CD4-positive, alpha-beta T cell treated with Interleukin-10 for 1 hour (primary cell): ENCODE measurements at places on chromosomes 1 and 21.
A peak's percentile ranks its signal among the peaks of the same experiment; 100 is the strongest.

DNA sequence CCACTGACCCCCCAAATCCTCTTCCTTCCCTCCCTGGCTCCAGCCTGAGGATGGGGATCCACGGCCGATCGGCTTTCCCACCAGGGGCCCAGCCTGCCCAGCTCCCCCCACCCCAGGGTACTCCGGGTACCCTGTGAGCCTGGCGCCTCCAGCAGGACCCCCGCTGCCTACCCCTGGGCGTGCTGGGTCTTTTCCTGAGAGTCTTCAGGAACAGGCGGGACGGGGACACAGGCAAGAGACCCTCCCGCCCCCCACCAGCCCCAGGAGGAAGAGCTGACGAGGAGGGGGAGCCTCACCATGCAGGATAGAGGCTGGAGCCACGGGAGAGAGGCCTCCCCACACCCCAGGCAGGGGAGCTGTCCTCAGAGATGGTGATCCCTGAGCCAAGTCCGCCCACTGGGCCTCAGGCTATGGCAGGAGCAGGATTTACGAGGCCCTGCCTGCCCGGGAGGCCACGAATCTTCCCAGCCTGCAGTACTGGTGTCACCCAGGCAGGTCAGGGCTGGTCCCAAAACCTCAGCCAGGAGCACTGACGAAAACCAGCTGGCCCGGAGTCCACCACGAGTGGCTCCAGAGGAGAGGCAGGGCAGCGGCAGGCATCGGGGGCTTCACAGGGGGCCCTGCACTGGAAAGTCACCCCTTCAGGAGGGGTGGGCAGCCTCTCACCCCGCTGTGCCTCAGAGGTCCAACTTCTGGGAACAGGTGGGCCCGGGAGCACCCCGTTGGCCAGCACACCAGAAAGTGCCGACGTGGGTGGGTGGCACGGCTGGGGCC lies 58.0 kb downstream of the MEGF6 start:
- no peak for DNase-seq

DNA sequence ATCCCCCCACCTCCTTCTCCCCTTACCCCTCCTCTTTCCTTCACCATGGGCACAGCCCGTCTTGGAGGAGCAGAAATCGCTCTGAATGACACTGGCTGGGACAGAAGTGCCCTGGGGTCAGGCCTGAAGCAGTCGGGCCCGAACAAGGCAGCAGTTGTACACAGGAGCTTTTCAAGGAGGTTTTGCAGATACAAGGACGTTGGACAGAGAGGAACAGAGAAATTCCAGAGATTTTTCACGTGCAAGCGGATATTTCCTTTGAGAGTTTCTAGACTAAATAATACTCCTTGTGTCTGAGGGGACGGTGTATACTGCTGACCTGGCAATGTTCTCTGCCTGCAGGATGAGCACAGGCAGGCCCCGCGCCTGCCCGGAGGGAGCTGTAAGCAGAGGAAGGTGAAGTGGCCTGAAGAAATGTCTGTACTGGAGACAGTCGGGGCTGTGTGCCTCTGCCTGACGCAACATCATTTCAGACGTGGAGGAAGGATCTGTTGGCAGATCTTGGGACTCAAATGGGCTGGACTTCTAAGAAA lies 95.3 kb upstream of the SLC25A33 start:
- no peak for DNase-seq

- no peak for DNase-seq
Observed at GRCh38 chr1:216580538-216581057, 142.6 kb downstream of the ESRRG start.

DNA sequence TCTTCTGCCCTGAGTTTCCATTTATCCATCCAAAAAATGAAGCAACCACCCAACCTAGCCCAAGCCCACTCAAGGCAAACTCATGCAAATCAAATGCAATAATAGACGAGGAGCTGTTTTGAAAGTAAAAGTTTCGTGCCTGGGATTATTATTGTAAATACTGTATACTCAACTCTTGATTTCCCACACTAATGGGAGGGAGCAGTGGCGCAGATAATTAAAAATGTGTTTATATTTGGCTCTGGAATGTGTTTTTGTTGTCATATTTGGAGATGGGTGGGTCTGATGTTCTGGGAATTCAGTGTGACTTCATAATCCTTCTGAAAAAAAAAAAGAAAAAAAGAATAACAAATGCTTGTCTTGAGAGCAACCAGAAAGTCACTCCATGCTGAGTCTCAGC lies 52.5 kb downstream of the KLHDC7A start:
- no peak for DNase-seq

- DNase-seq: no peak
Observed at GRCh38 chr1:200252531-200252930, 157.3 kb downstream of the ZNF281 start.

- no peak for DNase-seq
Observed at GRCh38 chr1:67158401-67158800, 7.9 kb upstream of the IL23R start.

- no peak for DNase-seq
Observed at GRCh38 chr1:60170709-60171108, 97.1 kb upstream of the C1orf87 start.

DNA sequence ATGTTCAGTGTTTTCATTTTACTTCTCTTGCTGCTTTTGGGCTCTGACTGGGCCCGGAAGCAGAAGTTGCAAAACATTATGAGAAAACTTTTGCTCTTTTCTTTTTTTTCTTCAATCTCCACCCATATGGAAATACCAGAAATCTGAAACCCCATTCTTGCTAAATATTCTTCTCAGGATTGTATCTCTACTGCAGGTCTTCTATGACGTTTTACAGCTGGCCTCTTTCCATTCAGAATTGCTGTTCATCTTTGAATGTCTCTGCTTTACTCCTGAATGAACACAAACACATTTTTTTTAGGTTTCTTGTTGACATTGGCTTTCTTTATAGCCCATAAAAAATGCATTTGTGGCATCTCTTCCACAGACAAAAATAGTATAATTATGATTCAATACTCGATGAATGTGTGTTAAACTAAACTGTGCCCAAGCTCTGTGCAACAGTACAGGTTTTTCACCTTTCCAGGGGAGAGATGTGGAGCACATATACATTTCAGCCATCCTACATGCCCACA lies 18.8 kb downstream of the PTPRC start:
- DNase-seq: peak; percentile 83

DNA sequence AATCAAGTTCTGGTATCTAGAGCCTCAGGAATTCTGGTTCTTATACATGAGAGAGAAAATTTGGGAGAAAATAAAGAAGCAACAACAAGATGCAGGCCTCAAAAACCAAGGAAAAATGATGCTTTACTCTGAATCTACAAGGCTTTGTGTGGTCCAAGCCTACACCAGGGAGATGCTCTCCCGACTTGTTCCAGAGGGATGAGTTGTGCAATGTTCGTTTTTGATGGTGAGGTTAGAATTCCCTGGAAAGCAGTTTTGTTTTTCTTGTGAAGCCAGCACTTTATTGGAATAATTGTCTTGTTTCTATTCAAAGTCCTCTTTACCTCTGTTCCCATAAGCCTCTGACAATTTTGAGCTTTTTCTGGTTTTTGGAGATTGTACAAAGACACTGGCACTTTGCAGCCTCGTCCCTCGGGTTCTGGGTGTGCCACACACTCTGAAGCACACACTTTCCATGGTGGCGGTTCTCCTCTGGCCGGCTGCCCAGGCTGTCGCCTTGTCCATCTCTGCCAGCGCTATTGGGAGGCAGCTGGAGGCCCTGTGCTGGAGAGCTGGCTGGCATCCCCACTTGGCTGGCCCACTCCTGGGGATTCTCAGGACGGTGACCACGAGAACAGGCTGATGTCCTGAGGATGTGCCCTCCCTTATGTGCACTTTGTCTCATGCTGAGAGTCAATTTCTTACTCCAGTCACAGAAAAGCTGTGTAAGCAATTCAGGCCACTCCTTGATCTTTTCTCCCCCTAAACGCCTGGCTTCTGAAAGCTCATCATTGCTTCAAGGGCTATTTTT lies 70.2 kb downstream of the EDEM3 start:
- DNase-seq: no peak

DNA sequence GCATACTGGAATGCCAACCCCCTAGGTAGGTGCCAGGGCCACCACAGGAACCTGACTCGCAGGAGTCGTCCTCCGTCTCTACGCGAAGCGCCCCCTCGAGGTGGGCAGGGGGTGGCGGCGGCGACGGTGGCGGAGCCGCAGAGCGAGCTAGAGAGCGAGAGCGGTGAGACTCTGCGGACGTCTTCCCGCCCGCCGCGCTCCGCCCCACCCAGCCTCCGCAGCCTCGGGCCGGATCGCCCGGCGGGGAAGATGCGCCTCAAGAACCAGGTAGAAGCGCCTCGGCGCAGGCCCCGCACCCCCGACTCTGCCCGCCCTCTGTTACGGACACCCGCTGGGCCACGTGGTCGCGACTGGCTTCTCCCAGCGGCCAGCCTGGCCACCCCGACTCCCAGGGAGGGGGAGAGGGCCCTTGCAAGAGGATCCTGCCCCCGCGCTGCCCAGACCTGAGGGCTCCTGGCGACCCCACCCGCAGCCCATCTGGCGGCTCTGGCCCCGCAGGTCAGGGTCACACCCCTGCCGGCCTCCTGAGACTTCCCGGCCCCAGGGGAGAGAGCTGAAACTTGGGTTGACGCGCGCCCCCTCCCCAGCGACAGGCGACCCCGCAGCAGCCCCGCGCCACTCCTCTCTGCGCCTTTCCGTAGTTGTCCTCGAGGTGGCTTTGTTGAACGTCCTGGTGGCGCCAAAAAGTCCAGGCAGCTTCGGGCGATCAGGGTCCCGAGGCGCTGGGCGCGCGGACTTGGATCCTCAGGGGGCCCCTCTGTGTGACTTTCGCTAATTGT lies 24.4 kb upstream of the AGBL4 start:
- DNase-seq: peak; percentile 1

GRCh38 chr1:84089867-84090266 lies 54.2 kb upstream of the PRKACB start:
- no peak for DNase-seq

- DNase-seq: no peak
Observed at GRCh38 chr1:166695115-166695514, 144.2 kb upstream of the POGK start.

DNA sequence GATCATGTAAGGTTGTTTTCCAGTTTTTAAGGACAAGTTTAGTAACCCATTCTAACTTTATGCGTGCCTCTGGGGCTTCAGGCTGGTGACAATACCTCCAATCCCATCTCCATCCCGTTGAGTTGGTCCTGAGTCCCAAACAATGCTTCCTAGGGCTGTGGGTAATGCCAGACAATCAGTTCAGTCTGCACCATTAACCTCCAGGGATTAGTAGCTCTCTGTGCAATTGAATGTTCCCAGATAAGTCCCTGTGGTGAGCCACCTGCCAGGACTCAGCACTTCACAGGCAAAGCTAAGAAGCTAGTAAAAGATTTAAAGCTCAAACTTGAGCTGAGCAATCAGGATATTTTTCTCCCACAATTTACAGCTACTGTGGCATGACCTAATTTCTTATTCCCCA lies 462.2 kb upstream of the PTBP2 start:
- DNase-seq: no peak

DNA sequence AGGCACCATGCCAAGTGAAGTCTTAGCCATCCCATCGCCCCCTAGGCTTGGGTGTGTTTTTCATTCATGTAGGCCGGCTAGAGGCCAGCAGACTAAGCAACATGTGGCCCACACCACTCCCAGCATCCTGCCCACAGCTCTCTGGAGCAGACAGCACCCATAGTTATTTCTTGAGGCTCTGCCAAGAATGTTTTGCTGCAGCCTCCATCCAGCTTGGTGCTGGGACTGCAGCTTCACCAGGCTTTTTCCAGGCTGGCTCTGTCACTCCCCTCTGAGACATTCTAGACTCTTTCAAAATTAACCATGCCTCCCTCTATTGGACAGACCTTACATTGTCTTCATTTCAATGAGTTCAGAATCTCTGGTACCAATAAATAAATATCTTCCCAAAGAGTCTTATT lies 104.2 kb downstream of the DUSP10 start:
- DNase-seq: no peak

DNA sequence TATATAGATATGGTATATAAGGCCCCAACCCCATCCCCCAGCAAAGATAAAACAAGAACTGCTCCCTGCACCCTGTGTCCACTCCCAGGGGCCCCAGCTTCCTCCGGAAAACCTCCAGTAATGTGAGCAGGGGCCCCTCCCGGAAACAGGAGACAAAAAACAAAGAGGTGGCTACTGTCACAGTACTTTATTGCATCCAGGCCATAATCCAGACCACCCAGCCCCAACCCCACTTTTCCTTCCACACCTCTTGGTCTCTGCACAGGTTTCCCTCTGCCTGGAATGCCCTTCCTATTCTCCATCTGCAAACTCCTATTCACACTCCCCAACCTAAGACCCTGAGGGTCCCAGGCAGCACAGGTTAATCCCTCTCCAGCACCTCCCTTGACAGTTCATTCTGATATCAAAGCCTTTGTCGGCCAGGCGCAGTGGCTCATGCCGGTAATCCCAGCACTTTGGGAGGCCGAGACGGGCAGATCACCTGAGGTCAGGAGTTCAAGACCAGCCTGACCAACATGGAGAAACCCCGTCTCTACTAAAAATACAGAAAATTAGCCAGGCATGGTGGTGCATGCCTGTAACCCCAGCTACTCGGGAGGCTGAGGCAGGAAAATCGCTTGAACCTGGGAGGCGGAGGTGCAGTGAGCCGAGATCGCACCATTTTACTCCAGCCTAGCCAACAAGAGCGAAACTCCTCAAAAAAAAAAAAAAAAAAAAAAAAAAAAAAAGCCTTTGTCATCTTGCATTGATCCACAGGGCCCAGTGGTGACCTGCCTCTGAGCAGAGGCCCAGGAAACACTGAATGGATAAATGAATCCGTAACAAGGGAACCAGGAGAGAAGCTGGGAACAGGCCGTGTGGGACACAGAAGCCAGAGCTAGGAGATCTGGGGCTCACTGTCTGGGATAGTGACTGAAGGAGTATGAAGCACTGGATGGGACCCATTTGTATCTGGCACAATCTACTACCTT lies 2.3 kb upstream of the AUNIP start:
- no peak for DNase-seq

DNA sequence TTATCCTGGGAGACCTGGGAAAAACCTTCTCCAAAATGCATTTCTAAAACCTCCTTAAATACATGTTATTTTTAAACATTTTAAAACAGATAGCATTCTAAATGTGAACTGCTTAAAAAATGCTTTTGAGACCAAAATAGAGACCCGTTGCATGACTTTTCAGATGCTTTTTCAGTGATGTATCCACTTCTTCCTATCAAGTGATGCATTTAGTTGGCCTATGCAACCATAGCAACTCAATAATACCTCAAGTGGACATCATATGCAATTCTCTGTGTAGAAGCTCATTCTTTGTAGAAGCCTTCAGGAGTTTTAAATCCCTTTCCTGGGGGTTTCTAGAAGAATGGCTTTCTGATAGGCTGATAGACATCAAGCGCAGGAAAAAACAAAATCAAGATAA lies 94.5 kb upstream of the RAVER2 start:
- no peak for DNase-seq
